ENCODE measurements at places on chromosomes 7 and 10.

DNA sequence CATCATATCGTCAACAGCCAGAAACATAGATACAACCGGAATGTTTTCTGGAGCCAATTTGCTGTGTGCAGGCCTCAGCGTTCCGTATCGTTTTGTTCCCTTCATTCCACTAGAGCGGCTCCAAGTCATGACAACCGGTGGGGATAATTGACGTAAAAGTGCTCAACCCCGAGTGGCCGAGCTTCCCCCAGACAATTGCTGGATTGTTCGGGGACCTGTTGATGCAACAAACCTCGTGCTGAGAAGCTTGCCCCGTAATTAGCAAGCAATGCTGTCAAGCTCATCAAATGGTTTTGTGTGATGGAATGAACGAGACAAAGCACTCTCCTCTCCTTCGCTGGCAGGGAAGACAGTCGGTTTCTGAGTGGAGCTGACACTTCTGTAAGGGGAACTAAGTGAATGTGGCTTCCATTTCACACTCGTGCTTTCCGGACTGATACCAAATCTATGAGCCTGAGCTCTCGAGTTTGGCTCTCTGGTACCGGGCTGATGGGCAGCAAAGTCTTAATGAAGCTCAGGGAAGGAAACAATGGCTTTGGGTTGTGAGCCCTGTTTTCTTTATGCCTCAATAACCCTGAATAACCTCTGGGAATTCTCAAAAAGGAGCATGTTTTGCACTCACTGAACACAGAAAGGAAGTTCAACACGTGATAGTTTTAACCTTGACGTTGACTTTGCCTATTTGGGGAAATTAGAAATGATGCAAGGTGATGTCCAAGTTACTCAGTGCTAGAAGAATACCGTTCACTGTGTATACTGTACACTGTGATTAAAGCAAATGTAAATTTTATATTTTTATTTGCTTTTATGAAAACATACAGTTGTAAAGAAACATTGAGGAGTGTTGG lies 220.5 kb downstream of the BAMBI start:
- no peak for DNase-seq

DNA sequence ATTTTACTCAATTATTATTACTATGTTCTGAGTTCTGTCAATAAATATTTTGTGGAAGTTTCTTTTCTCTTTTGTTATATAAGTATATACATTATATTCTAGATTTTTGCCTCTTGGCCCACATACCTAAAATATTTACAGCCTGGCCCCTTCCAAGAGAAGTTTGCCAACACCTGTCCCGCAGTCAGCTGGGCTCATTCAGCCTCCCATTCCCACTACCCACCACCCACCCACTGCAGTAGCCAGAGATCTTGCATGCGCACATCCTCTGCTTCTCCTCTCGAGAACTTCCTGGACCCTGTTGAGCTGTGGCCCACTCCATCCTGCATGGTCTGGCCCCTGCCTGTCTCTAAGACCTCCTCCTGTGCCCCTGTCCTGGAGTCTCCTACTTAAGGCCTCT lies 33.6 kb downstream of the WIPF3 start:
- peak; percentile 48 for DNase-seq

- no peak for DNase-seq
These were observed 30.1 kb upstream of the CTBP2 start for GRCh38 chr10:125190414-125190813.

DNA sequence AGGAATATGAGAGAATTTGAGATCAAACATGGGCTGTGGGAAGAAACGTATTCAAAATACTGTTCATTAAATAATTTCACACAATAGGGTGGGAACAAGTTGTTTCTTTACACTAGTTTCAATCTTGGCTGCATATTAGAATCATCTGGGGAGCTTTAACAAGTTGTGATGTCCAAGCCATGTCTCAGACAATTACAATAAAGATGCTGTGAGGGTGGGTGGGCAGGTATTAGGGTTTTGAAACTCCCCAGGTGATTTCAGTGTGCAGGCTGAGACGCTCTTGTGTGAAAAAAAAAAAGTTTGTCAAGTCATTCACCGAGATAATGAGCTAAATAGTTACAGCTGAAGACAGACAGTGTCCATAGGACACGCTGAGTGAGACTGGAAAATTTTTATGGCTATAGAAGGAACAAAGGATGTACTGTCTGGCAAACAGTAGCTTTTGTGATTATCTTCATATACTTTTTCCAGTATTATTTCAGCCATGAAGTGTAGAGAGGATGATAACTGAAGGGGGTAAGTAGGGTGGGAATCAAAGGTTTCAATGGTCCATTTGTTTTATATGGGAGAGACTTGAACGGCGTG lies 12.6 kb upstream of the LAMB4 start:
- no peak for DNase-seq

GRCh38 chr7:76047305-76047810 lies 442 bp downstream of the STYXL1 start:
- DNase-seq, result no peak

GRCh38 chr10:63227207-63227895 lies 94.2 kb downstream of the NRBF2 start:
- no peak for DNase-seq

DNA sequence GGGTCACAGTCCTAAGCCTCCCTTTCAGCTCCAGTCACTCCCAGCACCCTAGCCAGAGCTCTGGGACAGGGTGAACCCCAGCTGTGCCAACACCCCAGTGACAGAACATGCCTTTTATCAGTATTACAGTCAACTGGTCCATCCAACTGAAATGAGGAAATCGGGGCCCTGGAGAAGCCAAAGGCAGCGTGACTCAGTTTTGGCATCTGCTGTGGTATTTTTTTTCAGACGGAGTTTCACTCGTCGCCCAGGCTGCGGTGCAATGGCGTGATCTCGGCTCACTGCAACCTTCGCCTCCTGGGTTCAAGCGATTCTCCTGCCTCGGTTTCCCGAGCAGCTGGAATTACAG lies 3.4 kb upstream of the CLDN15 start:
- no peak for DNase-seq

DNA sequence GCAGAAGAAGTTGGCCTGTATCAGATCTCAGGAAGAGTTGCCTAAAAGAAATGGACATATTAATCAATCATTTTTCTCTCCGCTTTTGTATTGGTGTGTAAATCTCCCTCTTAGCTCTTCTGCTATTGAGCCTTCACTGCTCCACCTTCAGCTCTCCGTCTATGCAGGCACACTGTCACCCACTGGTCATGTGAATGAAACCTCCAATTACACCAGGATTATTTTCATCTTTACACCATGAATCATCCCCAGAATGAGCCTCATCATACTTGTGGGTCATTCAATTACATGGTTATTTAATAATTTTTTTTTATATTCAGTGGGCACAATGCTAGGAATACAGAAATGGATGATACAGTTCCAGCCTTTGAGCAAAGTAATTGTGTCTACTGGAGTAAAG lies 92.6 kb downstream of the LRRC4 start:
- no peak for DNase-seq

GRCh38 chr7:139560199-139560598 lies 36.7 kb downstream of the CLEC2L start:
- no peak for DNase-seq

GRCh38 chr7:2087744-2088143 lies 145.0 kb downstream of the MAD1L1 start:
- DNase-seq, result no peak

GRCh38 chr7:31796375-31796774 lies 109.4 kb downstream of the PPP1R17 start:
- no peak for DNase-seq

DNA sequence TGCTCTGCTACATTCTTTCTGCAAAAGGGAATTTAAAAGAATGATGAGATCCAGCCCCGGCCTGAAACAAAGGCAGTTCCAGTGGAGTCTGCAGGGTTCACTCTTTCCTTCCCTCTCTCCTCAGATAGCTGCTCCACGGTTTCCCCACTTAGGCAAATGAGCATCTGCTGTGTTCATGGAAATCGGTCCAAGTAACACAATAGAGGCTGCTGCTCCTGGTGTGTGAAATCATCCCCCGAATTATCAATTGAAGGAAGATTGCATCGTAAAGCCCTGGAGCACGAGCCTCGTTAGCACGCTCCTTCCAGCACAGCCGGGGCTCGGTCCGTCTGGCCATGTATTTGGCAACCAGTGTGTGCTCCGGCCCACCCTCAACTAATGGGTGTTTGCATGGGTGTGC lies 108.3 kb upstream of the DPP6 start:
- DNase-seq, result no peak

GRCh38 chr7:28739128-28739527 lies 219.0 kb downstream of the TRIL start:
- DNase-seq, result no peak

DNA sequence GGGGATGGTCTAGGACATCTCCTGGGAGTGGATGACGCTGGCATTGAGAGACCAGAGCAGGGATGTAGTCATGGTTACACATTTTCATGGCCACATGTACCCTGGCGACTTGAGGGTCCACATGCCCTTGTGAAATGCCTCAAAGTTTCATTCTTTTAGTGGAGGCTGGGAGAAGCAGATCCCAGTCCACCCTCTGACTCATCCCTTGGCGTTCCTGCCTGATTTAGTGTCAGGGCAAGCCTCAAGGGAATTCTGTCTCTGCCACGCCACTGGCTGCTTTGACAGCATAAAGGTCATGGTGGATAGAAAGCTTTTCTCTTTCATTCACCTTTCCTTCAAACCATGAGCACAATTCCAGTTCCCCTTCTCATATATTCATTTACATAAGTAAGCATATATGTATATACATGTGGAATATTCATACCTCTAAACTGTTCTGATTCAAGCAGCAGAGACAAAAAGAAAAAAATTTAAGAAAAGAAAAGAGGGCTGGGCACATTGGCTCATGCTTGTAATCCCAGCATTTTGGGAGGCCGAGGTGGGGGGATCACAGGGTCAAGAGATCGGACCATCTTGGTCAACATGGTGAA lies 21.8 kb upstream of the KIF5B start:
- no peak for DNase-seq

- DNase-seq, result no peak
These were observed 69.0 kb upstream of the RAB11FIP2 start for GRCh38 chr10:118115701-118116100.

DNA sequence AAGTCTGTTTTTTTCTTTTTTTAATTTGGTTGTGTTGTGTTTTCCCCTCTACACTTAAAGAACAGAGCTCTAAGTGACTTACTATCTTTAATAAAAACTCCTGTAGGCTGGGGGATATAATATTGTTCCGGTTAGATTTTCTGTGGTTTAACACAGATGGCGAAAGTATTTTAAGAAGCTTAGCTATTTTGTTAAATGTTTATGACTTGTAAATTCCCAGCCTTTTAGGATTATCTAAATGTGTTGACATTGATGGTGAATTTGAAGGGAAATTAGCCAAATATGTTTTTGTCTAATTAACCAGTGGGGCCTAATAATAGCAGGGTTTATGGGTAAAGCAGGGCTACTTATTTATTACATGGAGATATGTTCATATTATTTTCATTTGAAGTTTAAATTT lies 538.5 kb downstream of the INHBA start:
- no peak for DNase-seq

All from left hindlimb (tissue), 1 donor.